ENCODE measurements at places on chromosomes 1 and 21.

- H3K27ac ChIP-seq, result no peak overlapping the region
- H3K4me3 ChIP-seq, result no peak overlapping the region
- H3K27me3 ChIP-seq, result no peaks in the 10 kb centered on the region
- H3K4me1 ChIP-seq, result peaks cover 12% of the 10 kb centered on the region
- peaks cover 12% of the 10 kb centered on the region for H3K36me3 ChIP-seq
Observed at GRCh38 chr1:161033751-161034150, 5.0 kb downstream of the TSTD1 start.

DNA sequence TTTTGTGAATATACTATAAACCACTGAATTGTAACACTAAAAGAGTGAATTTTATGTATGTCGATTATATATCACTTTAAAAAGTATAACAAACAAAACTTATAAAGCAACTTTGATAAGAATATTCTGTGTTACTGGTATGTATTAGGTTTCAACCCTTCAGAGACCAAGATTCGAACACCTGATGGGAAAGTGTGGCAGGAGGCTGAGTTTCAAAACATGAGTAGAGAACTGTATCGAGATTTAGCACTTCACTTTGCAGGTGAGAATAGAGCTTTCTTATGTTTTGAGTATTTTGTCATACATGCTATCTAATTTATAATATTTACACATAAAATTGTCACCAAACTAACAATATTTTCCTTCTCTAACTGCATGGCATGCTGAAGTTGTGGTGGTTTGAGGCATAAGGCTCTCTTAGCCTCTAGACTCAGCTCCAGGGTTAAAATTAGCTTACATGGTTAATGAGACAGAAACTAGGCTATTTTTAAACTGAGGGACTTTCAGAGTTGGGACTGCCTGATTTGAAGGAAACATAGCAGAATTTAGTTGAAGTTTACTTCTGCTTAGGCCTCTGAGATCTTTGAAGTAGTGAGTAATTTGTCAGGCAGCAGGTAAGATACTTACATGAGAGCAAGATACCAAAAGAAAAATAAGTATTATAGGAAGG is 48.6 kb downstream of the CEP350 start:
- peaks cover 3% of the 10 kb centered on the region for H3K4me1 ChIP-seq
- H3K4me3 ChIP-seq, result no peak overlapping the region

GRCh38 chr1:212470059-212470458 is 37.3 kb downstream of the NENF start:
- H3K27ac ChIP-seq, result no peak overlapping the region
- H3K27me3 ChIP-seq, result peaks cover 28% of the 10 kb centered on the region
- peaks cover 8% of the 10 kb centered on the region for H3K36me3 ChIP-seq
- H3K4me3 ChIP-seq, result no peak overlapping the region
- DNase-seq, result no peak
- peaks cover 2% of the 10 kb centered on the region for H3K4me1 ChIP-seq

- no peak overlapping the region for H3K27ac ChIP-seq
- no peak overlapping the region for H3K4me3 ChIP-seq
- DNase-seq, result no peak
- no peaks in the 10 kb centered on the region for H3K36me3 ChIP-seq
- H3K4me1 ChIP-seq, result no peaks in the 10 kb centered on the region
Observed at GRCh38 chr1:81305997-81306452, 494.7 kb upstream of the ADGRL2 start.

- H3K36me3 ChIP-seq, result no peaks in the 10 kb centered on the region
- H3K27ac ChIP-seq, result no peak overlapping the region
- peaks cover 19% of the 10 kb centered on the region for H3K27me3 ChIP-seq
- peaks cover 2% of the 10 kb centered on the region for H3K4me1 ChIP-seq
- H3K4me3 ChIP-seq, result no peak overlapping the region
Observed at GRCh38 chr1:9180111-9180819, 51.4 kb upstream of the GPR157 start.

DNA sequence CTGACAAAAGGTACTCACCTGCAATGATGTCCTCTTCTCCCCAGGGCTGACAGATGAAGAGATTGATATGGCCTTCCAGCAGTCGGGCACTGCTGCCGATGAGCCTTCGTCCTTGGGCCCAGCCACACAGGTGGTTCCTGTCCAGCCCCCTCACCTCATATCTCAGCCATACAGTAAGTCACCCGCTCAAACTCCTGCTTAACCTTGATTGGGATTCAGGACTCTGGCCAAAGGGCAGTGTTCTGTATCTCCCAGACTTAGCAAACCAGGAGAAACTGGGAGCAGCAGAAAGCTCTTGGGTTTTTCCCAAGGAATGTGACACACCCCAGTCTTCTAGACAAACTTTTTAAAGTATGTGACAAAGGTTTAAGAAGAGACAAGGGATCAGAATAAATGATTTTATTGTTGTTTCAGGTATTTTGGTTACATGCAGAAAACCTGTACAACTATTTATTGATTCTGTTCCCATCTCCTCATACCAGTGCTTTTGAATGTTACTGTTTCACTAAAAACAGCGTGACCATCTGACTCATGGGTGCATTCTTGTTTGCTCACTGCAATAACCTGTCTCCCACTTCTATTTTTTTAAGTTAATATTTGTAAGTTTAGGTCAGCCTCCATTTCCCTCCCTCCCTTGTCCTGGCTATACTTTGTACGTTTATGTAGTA is 124.6 kb downstream of the PEX14 start:
- H3K27me3 ChIP-seq, result no peaks in the 10 kb centered on the region
- H3K36me3 ChIP-seq, result peaks cover 10% of the 10 kb centered on the region
- no peak for DNase-seq
- no peak overlapping the region for H3K27ac ChIP-seq

DNA sequence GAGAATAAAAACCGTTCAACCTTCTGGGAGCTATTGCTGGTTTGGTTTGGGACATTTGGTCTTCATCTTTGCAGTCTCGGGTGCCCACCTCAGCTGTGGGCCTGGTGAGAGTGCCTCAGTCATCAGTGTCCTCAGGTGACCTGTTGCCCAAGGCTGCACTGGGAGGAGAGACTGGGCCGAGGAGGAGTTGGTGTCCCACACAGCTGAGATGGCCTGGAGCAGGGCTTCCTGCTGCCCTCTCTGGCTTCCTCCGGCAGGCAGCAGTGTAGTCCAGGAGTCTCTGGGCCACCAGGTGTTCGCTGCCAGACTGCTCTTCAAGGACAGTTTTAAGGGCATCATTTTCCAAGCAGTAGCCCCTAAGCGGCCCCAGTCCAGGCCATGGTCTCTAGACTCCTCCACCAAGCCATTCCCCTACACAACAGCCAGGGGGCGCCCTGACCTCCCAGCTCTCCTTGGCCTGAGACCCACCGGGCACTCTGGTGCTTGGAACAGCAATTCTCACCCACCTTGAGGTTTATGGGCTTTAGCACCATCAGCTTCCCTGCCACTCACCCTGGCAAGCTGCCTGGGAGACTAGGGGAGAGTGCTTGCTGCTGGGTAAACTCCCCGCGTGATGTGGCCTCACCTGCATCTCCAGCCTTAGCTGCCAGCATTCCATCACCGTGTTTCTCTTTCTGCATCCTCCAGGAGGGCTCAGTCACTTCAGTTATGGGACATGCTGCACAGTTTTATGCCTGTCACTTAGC is 9.1 kb upstream of the SYTL1 start:
- peak overlapping the region; percentile 74 for H3K27ac ChIP-seq
- peak; percentile 59 for DNase-seq
- H3K27me3 ChIP-seq, result no peaks in the 10 kb centered on the region
- peaks cover 25% of the 10 kb centered on the region for H3K36me3 ChIP-seq
- peaks cover 39% of the 10 kb centered on the region for H3K4me1 ChIP-seq

DNA sequence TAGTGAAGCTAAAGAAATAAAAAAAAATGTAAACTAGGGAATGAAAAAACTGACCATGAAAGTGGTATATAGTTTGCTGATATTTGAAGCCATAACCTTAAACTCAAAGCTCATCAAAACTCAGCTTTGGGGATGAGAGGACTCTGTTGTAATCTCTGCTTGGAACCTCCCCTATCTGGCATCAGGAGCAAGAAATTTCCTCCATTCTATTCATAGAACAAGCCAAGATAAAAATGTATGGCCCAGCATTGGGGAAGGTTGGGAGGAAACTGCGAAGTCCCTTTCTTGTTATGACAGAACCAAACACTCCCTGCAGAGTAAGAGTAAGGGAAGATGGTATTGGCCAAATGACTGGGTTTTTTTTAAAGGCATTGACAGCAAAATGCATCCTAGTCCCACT is 35.6 kb downstream of the MCOLN2 start:
- H3K27me3 ChIP-seq, result no peaks in the 10 kb centered on the region
- peaks cover 3% of the 10 kb centered on the region for H3K4me1 ChIP-seq
- H3K27ac ChIP-seq, result no peak overlapping the region
- DNase-seq, result no peak

GRCh38 chr1:208044589-208045462 is 133.9 kb upstream of the CD34 start:
- peaks cover 12% of the 10 kb centered on the region for H3K27me3 ChIP-seq
- no peaks in the 10 kb centered on the region for H3K36me3 ChIP-seq
- H3K27ac ChIP-seq, result peak overlapping the region; percentile 20

DNA sequence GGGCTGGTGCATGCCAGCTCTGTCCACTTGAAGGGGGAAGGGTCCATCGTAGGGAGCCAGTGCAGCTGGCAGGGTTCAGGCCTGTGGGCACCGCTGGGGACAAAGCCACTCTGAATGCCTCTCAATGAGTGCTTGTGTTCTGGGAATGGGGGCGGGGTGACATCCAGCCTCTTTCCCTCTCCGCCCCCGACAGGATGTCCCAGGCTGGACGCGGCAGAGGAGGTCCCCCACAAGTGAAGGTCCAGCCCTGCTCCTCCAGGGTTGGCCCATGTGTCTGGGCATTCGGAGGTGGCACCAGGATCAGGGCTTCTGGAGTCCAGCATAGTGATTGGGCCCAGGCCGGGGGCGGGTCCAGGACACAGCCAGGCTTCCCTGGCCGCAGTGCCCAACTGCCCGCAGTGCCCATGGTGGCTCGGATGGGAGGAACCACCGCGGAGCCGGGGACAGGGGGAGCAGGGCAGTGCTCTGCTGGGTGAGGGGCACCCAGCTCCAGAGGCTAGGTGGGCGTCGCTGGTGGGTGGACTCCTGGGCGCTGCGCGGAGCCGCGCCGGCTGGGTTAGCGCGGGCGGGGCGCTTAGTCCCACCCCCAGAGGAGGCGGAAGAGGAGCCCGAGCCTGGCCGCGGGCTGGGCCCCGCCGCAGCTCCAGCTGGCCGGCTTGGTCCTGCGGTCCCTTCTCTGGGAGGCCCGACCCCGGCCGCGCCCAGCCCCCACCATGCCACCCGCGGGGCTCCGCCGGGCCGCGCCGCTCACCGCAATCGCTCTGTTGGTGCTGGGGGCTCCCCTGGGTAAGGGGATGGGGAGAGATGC is at the start of gene SHISA4:
Gene SHISA4 (plus strand): TSS at position 617 of the 808 bp plus-strand sequence. CDS start 97 bp downstream, at position 714.
- H3K27me3 ChIP-seq, result peaks cover 53% of the 10 kb centered on the region
- no peak within 1 kb of the TSS for H3K27ac ChIP-seq
- peaks cover 4% of the 10 kb centered on the region for H3K4me1 ChIP-seq
- H3K36me3 ChIP-seq, result no peaks in the 10 kb centered on the region
- peak within 1 kb of the TSS; percentile 74 for H3K4me3 ChIP-seq
- DNase-seq, result no peak

DNA sequence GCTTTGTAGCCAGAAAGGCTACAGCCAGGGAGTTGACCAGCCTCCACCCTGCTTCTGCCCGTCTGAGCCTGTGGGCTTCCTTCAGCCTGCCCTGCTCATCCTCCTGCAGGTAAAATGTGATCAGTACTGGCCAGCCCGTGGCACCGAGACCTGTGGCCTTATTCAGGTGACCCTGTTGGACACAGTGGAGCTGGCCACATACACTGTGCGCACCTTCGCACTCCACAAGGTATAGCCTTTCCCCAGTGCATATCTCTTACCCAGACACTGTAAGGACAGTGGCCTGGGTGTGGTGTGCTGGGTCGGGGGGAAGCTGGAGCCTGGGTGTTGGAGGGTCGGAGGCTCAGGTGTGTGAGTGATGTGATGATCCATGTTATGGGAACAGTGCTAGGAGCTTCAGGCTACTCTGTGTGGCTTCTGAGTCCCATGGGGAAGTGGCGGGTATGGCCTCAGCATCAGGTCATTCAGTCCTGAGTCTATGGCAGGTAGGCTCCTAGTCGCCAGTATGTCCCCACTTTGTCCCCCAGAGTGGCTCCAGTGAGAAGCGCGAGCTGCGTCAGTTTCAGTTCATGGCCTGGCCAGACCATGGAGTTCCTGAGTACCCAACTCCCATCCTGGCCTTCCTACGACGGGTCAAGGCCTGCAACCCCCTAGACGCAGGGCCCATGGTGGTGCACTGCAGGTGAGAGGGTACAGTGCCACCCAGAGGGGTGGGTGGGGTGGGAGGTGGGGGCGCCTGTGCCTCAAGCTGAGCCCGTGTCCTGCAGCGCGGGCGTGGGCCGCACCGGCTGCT is 31.2 kb upstream of the KDM4A start:
- H3K4me3 ChIP-seq, result no peak overlapping the region
- peaks cover 4% of the 10 kb centered on the region for H3K36me3 ChIP-seq
- H3K27ac ChIP-seq, result no peak overlapping the region
- DNase-seq, result no peak

DNA sequence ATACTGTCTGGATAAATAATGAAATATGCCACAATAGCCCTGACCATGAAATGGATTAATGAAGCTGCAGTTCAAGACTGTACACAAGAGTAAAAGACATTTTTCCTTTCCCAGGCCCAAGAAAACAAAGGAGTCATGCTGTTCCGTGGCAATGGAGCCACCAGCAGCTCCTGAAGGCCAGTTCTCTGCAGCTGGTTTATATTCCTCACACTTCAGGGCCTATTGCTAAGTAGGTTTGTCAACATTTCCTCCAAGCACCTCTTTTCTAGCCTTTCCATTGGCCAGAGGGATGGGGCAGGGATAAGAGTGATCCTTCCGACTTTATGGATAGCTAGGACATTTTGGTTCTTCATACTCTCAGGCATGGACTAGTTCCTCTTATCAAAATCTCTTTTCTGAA is 24.2 kb upstream of the RGL1 start:
- no peak for DNase-seq
- no peak overlapping the region for H3K4me3 ChIP-seq
- H3K27ac ChIP-seq, result no peak overlapping the region

- H3K27ac ChIP-seq, result no peak overlapping the region
- H3K36me3 ChIP-seq, result no peaks in the 10 kb centered on the region
- DNase-seq, result no peak
- H3K4me3 ChIP-seq, result no peak overlapping the region
Observed at GRCh38 chr1:84581648-84582047, 7.4 kb upstream of the CTBS start.

DNA sequence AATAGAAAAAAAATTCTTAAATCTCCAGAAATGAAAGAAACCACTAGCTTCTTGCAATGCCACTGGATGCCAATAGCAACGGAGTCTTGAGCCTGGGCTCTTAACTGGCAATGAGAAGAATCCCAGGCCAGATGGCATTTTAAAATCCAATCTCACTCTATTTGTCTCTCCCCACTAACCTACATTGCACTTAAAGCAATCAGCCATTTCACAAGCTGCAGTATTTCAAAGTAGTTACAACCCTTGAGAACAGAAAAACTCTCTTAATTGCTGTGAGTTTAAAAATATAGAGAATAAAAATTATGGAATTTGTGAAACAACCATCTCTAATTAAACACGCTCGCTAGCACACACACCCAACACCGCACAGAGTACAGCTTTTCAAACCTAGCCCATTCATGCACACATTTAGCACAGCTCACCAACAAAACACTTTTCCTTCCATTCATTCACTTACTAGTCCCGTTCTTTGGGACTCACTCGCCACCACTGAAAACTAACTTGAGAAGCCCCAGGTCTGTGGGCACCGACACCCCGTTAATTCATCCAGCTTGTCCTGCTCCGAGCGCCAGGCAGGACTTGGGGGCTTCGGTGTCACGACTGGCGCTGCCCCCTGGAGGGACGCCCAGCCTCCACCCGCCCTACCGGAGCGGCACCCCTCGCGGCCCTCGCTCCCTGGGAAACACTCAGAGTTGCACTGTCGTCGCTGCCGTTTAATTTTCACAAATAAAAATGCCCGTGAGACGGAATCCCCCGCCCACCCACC is 1.0 kb downstream of the DDAH1 start:
- H3K27me3 ChIP-seq, result peaks cover 76% of the 10 kb centered on the region
- no peak for DNase-seq
- peaks cover 4% of the 10 kb centered on the region for H3K4me1 ChIP-seq
- no peaks in the 10 kb centered on the region for H3K36me3 ChIP-seq
- H3K4me3 ChIP-seq, result peak overlapping the region; percentile 1

All from effector memory CD8-positive, alpha-beta T cell (primary cell).